ENCODE measurements at places on chromosomes 6 and 20.
A peak's percentile ranks its signal among the peaks of the same experiment; 100 is the strongest.

DNA sequence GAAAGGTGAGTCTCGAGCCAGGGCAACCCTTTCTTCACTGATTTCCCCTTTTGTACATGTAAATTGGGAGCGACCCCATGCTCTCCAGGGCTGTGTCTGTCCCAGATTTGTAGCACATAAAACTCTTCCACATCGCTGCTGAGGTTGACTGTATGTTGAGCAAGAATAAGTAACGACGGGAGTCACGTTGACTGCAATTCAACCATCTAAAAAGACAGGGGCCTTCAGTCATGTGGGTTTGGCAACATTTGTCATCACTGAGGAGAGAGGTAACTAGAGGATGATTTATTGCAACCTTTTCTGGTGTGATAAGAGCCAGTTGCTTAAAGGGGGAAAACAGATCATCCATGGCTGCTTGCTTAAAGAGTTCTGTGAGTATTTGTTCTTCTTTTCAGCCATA lies 159.4 kb upstream of the SULF2 start:
- no peak for DNase-seq

DNA sequence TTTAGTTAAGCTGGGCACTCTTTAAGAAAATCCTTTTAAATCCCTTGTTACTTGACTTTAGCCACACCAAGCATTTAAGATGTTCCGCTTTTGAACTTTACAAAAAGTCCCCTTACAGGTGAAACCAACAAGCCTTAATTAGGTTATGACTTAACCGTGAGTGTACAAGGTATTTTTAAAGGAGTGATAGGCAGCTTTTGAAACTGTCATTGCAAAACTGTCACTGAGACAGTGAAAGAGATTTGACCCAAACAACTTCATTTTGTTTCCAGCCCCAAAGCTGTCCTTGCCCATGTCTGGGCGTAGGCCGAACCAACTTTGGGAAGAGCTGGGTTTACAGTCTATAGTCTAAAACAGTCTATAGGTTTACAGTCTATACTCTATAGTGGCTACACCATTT lies 305.4 kb downstream of the FARS2 start:
- no peak for DNase-seq

DNA sequence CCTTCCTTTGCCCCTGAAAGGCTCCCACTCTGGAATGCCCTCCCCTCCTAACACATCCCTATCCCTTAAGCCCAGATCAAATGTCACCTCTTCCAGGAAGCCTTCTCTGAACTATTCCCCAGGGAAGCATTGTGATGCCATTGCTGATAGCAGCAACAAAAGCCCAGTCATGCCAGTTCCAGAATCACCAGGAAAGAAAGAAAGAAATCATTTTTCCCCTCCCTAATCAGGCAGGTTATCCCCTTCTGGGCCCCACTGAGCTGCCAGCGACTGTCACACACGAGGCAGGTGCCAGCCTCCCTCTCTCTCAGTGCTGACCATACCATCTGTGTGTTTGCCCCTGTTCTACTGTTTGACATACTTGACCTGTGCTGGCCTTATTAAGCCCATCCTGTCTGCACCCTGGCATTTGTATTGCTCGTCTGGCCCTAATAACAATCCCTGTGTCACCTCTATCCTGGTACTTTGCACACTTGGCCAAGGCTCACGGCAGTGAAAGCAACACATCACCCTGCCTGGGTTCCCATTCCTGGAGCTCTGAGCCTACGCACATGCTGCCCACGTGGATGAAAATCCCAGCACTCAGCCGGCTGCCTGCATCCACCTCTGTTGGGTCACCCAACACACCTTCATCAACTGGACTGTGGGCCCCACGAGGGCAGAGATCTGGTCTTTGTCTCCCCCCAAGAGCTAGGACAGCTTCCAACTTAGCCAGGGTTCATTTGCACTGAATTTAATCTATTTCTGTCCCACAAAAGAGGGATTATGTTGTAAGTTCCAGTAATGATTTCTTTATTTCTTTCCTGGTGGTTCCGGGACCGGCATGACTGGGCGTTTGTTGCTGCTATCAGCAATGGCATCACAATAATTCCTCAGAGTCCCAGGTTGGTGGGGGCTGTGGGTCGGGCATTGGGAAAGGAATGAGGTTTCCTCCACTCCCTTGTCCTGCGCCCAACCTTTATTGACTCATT lies 5.3 kb upstream of the BPIFB1 start:
- no peak for DNase-seq

GRCh38 chr20:31718952-31719643 lies 3.6 kb downstream of the BCL2L1 start:
- DNase-seq: no peak

GRCh38 chr6:154606457-154606856 lies 96.0 kb upstream of the CNKSR3 start:
- DNase-seq: peak; percentile 84

DNA sequence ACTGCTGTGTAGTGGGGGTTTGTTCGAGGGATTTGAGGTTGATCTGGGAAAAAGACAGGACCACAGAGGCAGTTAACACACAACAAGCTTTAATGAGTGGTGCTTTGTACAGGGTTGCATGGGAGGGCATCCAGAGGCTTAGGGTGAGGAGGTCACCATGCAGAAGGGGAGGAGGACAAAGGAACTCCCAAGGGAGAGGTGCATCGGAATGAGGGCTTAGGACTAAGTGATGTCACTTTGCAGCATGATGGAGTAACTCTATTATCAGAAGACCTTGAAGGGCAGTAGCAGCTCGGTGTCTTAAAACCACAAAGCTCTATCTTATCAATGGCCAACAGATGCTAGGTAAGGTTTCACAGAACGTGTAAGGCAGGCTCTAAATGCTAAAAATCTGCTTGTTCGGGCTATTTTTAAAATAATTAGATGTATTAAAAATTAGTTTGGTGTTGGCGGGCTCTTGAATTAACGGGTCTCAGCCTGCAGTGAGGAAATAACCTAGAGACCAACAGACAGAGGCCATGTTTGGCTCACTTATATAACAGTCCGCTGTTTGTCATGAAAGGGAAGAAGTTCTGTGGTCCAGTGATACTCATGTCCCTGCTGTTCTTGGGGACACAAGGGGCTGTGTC lies 37.9 kb downstream of the MAN1A1 start:
- DNase-seq: no peak

DNA sequence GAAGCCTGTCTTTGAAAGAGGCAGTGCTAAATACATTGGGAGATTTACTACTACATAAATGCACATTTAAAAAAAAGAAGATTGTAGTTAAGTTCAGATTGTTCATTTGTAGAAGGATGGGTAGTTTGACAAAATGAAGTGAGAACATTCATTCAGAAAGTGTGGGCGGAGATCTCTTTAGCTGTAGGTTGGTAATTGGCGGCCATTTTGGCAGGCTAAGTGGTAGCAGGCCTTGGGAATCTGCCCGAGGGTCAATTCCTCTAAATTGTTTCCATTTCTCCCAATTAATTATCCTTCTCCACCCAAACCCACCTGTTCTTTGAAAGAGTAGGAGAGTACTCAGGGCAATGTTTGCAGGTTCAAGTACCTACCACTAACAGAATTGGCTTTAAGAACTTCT lies 17.9 kb downstream of the SOX4 start:
- DNase-seq: no peak

GRCh38 chr20:40497899-40498691 lies 190.9 kb downstream of the MAFB start:
- DNase-seq: no peak

Measured in stimulated activated CD4-positive, alpha-beta T cell treated with anti-CD3 and anti-CD28 coated beads, Interleukin-4, amount 100 ng/mL, for 1 hour (primary cell).